ENCODE measurements at places on chromosomes 1 and 21.

- DNase-seq = no peak
Measured at GRCh38 chr1:228410015-228410414, 3.4 kb upstream of the TRIM11 start.

- no peak for DNase-seq
Measured at GRCh38 chr1:246083416-246083815, 423.7 kb downstream of the SMYD3 start.

- no peak for DNase-seq
Measured at GRCh38 chr1:151512801-151513625, 1.8 kb downstream of the CGN start.

DNA sequence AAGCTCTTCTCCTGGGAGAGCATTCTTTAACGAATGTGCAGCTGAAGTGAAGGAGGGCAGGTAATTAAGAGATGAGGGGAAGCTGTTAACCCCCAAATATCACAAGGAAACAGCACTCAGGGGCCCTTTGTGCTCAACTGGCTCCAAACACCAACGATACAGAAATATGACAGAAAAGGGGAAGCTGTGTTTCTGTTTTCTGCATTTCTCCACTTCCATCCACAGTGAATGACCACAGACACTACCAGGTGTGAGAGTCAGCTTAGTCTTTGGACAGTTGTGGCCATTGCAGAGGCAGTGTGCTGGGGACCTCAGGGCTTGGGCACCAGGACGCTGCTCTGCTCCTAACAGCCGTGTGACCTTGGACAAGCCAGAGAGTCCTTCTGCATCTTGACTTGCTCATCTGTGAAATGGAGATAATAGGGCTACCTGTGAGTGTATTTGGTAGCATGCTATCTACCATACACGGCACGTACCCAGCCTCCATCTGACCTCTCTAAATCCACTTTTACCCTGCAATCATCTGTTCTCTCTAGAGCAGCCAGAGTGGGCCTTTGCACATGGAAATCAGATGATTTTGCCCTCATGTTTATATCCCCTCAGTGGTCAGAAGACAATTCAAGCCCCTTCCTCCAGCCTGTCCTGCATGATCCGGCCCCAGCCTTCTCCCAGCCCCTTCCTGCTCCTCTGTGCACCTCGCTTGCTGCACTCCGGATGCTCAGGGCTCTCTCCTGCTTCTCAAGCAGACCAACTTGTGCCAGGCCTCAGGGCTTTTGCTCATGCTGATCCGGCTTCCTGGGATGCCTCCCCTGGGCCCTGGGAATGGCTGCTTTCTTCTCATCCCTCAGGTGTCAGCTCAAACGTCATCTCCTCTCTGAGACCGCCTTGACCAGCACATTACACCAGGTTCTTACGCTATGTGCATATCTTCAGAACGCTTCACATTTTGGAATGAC, 4.7 kb upstream of the TINAGL1 start:
- DNase-seq = no peak

- no peak for DNase-seq
Measured at GRCh38 chr1:246679794-246680177, 44.4 kb upstream of the SCCPDH start.

GRCh38 chr1:177448652-177449357, 278.0 kb downstream of the BRINP2 start:
- no peak for DNase-seq

GRCh38 chr21:42892931-42893755, at the start of gene NDUFV3:
Gene NDUFV3, plus strand, starts transcription at chr21:42893309. Its CDS starts 25 bp downstream, at chr21:42893334.
- peak; percentile 99 for DNase-seq

DNA sequence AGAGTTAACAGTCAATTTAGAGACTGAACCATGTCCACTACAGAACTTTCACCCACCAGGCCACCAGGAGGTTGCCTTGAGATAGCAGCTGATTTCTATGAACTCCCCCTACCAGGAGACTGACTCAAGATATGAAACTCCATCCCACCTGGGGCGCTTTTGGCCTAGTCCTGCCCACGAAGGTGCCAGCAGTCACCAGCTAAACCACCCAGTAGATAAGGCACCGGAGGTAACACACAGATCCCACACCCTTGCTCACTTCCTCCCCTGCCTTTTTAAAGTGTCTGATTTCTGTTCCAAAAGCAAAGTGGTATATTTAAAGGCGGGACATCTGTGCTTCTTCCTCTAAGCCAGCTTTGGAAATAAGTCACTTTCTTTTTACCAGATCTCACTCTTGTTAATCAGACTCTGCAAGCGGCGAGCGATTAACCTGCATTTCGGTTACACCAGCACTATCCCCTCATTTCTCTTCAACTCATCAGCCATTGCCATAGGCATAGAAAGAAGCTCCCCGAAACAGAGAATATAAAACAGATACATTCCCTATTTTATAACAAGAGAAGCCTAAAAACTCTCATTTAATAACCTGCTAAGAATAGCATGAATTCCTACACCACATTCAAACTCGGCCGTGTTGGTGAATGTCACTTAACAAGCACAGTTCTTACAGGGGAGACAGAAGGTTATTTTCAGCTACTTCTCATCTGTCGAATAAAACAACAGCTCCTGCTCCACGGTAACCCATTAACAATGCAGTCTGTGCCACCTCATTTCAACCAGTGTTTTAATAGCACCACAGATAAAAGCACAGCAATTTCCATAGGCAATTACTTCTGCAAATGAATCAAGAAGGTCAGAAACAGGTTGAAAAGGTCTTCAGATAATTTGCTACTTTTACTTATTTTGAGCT, 318.1 kb downstream of the KCNH1 start:
- DNase-seq = no peak

DNA sequence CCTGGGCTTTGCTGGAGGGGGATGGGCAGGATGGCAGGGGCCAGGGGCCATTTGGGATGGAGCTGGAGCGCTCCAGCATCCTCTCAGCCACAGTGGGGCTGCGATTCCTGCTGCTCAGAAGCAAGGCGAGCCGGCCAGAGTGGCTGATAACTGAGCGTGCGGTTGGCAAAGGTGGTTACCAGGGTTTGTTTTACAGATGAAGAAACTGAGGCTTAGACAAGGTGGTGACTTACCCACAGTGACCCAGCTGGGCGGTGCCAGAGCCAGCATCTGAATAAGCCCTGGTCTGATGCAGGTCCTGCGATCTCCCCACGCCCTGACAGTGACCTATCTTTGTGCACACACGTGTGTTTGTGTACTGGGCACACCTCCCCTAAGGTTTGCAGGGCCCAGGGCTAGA, 5.9 kb upstream of the PRXL2B start:
- no peak for DNase-seq

DNA sequence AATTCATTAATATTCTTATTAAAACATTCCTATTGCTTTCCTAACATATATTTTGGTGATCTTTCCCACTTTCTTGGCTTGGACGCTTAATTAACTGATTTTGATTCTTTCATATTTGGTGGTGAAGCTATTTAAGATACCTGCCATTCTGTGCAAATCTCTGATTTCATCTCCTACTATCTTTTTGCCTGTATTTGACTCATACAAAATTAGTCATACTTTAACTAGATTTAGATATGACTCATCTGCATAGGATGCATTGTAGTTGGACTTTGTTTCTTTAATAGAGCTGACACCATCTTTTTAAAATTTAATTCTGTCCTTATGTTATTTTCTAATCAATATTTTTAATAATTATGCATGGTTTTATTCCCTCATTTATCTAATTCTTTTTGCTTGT, 93.8 kb upstream of the PLPPR4 start:
- DNase-seq = no peak

DNA sequence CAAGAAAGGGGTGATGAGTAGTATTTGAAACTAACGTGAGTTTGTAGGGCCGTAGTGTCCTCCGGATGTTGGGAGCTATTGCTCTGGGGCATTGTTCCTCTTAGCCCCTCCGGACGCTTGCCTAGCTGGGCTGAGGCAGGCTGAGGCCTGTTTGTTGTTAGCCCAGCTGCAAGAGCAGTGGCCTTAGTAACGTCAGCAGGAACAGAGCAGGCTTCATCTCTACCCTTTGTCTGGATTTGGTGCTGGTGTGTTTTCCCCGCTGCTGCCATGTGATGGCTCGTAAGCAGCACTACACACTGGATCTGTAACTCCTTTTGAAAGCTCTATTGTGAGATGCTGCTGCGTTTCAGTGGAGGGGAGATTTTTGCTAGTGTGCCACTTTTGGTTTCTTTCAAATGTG, 57.6 kb downstream of the DNM3 start:
- no peak for DNase-seq

- DNase-seq = no peak
Measured at GRCh38 chr1:153503766-153504165, 32.0 kb downstream of the S100A6 start.

Measured in activated CD8-positive, alpha-beta memory T cell treated with anti-CD3 and anti-CD28 coated beads for 1 hour (primary cell).